ENCODE measurements at places on chromosomes 7 and 10.

DNA sequence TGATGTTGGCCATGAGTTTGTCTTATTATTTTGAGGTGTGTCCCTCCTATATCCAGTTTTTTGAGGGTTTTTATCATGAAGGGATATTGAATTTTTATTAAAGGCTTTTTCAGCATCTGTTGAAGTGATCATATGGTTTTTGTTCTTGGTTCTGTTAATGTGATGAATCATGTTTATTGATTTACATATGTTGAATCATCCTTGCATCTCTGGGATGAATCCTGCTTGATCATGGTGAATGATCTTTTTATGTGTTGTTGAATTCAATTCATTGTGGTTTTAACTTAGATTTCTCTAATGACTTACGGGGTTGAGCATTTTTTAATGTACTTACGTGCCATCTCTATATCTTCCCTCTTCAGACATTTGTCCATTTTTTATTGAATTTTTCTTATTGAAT lies 22.9 kb downstream of the DLD start:
- no peak for DNase-seq

- DNase-seq = no peak
Observed at GRCh38 chr7:134279336-134279735, 37.4 kb downstream of the SLC35B4 start.

GRCh38 chr7:152664636-152665035 lies 11.3 kb downstream of the XRCC2 start:
- DNase-seq = no peak

DNA sequence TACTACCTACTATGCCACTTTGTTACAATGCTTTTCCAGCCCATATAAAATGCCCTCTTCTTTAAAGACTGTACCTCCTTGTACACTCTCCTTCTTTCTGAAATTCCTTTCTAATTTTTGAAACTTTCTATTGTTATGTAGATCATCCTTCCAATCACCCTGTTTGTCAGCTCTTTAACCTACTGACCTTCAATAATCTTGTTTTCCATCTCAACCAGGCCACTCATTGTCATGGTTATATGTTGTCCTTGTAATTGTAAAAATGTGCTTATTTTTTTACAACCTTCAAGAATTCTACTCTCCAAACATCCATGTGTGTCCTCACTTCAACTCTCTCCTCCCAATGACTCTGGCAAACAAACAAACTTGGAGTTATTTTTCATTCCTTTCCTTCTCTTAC lies 1172.6 kb upstream of the CELF2 start:
- DNase-seq = no peak

DNA sequence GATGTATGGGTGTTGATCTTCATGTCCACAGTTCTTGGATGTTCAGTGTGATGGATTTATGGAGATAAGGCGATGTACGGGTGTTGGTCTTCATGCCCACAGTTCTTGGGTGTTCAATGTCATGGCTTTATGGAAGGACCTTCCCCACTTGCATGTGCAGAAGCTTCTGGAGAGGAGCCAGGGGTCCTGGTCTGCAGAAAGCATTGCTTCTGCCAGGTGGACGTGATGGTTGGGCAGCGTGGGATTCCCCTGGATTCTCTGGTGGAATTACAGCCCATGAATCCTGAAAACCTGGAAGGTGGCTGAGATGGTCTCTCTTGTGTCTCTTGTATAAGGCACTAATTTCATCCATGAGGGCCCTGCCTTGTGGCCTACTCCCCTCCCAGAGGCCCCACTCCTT lies 183.7 kb upstream of the TCERG1L start:
- no peak for DNase-seq

GRCh38 chr10:91567815-91568214 lies 65.1 kb downstream of the PPP1R3C start:
- no peak for DNase-seq

GRCh38 chr7:32347244-32347828 lies 142.8 kb downstream of the LSM5 start:
- peak; percentile 7 for DNase-seq

GRCh38 chr10:5604961-5605360 lies 61.4 kb downstream of the ASB13 start:
- no peak for DNase-seq

DNA sequence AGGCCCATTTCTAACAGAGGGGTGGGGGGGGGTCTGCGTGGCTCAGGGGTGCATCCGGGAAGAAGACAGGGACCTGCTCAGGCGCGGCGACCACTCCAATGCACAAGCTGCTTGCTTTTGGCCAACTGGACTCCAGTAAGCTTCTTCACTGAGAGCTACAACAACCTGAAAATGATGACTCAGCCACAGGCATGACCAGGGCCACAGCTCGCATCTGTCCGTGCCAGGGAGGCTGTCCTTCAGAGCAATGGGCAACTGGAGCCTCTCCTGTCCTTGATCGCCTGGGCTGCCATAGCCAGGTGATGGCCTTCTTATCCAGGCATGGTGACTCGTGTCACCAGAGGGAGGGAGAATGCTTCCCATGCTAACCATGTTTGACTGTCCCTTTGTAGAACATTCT lies 81.6 kb upstream of the RNF32 start:
- no peak for DNase-seq

- no peak for DNase-seq
Observed at GRCh38 chr10:127527891-127528290, 21.2 kb upstream of the NPS start.

GRCh38 chr10:82558014-82558607 lies 683.1 kb downstream of the NRG3 start:
- DNase-seq = no peak

DNA sequence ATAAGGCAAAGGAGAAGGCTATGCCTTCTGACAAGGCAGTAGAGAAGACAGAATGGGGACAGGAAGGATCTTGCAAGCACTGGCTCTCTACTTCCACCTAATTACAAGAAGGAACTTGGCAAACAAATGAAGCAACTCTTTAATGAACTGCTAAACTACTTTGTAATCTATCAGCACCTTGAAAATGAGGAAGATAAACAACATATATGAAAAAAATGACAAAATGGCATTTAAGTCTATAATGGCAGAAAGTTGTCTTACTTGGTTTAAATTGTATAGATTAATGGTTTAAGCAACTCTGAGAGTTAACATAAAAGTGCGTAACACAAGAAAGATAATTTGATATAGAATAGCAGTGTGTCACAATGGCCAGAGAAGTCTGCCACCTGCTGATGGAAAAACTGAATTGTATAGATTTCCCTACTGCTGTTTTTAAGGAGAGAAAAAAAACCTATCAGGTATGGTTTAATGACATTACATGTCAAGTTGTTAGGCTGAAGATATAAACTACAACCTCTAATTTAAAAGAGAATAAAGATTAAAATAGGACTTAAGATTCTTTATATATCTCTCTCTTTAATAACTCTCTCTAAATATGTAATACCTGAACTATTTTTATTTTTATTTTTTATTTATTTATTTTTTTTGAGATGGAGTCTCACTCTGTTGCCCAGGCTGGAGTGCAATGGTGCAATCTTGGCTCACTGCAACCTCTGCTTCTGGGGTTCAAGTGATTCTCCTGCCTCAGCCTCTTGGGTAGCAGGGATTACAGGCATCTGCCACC lies 11.8 kb downstream of the NT5C3A start:
- DNase-seq = peak; percentile 17

GRCh38 chr7:43108255-43109011 lies 4.0 kb upstream of the HECW1 start:
- DNase-seq = peak; percentile 53

GRCh38 chr10:117240621-117241529 lies at the start of gene SLC18A2:
Gene SLC18A2 (plus strand): TSS chr10:117241114. CDS start chr10:117241694, 580 bp downstream.
- no peak for DNase-seq

GRCh38 chr10:26555719-26556368 lies 117.7 kb downstream of the APBB1IP start:
- DNase-seq = no peak

GRCh38 chr10:14016931-14017333 lies 313.8 kb downstream of the FRMD4A start:
- DNase-seq = no peak

GRCh38 chr7:26863518-26864308 lies 677 bp downstream of the SKAP2 start:
- DNase-seq = peak; percentile 9

- DNase-seq = no peak
Observed at GRCh38 chr7:115494529-115495147, 535.9 kb downstream of the TFEC start.
